ENCODE measurements at places on chromosomes 2 and 18.
A peak's percentile ranks its signal among the peaks of the same experiment; 100 is the strongest.

- no peak for DNase-seq
Observed at GRCh38 chr18:59150236-59150635, 10.6 kb downstream of the SEC11C start.

DNA sequence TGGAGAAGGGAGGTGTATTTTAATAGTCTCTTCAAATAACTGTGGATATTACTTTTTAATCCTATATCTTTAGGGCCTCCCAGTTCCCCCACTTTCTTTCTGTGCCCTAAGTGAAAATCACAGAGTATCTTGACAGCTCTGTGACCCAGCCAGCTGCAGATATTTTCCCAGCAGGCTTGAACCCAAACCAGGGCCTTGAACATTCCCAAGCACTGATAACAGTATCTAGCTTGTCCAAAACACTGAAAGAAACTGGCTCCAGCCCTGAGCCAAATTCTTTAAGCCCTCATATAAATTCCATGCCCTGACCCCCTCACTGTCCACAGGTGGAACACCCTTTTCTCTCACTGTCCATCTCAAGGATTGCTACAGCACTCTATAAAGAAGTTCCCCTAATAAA, 388.1 kb upstream of the CHAC2 start:
- no peak for DNase-seq

DNA sequence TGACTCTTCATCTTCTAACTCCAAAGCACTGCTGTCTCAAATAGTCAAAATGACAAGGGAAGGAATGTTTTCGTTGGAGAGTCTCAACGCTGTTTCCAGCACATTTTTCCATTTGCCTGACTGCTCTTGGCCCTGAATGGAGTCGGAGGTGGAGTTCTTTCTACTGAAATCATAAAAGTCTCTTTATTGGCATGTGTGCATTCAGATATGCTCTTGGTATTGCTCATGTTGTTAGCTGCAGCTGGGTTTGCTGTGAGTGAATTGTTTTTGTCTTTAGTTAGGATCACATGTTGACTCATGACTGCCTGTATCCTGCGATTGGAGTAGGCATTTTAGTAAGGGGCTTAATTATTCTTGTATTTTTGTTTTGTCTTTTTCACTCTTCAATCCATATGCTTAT, 16.8 kb downstream of the TMEM17 start:
- no peak for DNase-seq

- peak; percentile 99 for DNase-seq
Observed at GRCh38 chr2:219001577-219002394, 8.6 kb upstream of the CRYBA2 start.

GRCh38 chr2:196170606-196171247, 651 bp downstream of the STK17B start:
- peak; percentile 64 for DNase-seq

GRCh38 chr2:72579591-72580180, 246.1 kb downstream of the EXOC6B start:
- DNase-seq: peak; percentile 78

DNA sequence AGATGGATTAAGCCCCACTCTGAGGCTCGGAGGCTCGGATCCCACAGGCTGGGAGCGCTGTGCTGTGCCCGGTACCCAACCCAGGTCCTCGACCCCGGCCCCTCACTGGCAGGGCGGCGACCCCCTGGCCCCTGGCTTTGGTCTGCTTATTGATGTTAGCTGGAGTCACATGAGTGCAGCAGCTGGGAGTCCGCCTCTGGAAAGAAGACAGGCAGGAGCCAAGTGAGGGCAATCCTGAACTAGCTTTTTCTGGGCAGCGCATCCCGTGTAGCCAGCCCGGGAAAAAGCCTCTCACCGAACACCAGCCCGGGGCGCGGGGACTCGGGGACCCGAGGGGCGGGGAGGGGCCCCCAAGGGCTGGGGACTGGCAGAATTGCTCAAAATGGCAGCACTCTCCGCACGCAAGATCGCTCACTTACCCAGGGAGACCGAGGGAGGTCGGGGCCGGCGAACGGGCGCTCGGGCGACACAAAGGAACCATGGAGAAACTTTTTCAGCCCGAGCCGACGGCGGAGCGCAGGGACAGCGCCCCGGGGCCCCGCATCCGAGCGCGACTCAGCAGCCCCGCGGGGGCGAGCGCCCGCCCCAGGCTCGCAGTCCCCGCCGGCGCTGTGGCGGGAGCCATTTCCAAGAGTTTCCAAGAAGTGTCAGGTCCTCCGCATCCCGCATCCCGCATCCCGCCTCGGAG, 567 bp downstream of the TMEM200C start:
- peak; percentile 43 for DNase-seq

GRCh38 chr2:143177096-143177786, 48.0 kb downstream of the ARHGAP15 start:
- DNase-seq: peak; percentile 38

DNA sequence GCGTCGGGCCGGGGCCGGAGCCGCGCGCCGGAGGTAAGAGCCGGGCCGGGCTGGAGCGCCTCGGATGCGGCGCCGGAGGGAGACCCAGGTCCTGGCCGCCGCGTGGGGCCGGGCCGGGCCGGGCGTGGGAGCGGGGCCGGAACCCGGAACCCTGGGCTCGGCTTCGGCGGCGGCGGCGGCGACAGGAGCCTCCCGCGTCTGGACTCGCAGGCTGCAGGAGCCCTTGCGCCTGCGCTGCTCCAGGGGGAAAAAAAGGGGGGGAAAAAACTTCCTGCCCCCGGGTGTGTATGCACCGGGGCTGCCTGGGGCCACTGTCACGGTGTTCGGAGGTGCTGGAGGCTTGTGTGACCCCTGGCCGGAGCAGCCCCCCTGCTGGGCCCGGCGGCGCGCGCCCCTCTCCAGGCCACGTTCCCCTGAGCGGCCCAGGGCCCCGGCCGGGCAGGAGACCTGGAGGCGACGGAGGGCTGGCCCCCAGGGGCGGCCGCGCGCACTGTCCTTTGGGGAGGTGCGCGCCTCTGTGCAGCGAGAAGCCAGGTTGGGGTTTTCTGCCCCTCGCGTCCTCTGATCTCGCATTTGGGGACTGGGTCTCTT, 864 bp downstream of the KLHL29 start:
- peak; percentile 63 for DNase-seq

- peak; percentile 15 for DNase-seq
Observed at GRCh38 chr2:185567940-185568339, 170.7 kb upstream of the FSIP2 start.

DNA sequence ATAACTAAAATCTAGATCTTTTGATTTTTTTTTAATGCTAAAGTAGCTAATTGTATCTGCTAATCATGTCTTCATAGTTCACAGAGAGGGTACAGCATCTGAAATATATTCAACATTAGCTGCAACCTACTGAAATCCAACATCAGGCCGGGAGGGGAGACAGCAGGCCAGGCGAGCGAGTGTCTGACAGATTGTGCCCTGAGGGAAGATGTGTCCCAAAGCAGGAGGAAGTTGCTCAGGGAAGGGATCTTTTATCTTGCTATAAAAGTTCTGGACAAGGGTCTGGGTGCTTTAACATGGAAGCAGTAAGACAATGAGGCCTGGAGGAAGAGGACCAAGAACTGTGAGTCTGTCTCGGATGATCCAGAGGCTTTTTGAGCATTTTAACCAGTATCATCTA, 274.1 kb downstream of the AFF3 start:
- DNase-seq: no peak

- DNase-seq: no peak
Observed at GRCh38 chr2:42941633-42942176, 149.3 kb upstream of the HAAO start.

- DNase-seq: no peak
Observed at GRCh38 chr2:118813111-118813510, 34.3 kb downstream of the EN1 start.

GRCh38 chr2:68811364-68811763, 59.8 kb downstream of the BMP10 start:
- DNase-seq: no peak

DNA sequence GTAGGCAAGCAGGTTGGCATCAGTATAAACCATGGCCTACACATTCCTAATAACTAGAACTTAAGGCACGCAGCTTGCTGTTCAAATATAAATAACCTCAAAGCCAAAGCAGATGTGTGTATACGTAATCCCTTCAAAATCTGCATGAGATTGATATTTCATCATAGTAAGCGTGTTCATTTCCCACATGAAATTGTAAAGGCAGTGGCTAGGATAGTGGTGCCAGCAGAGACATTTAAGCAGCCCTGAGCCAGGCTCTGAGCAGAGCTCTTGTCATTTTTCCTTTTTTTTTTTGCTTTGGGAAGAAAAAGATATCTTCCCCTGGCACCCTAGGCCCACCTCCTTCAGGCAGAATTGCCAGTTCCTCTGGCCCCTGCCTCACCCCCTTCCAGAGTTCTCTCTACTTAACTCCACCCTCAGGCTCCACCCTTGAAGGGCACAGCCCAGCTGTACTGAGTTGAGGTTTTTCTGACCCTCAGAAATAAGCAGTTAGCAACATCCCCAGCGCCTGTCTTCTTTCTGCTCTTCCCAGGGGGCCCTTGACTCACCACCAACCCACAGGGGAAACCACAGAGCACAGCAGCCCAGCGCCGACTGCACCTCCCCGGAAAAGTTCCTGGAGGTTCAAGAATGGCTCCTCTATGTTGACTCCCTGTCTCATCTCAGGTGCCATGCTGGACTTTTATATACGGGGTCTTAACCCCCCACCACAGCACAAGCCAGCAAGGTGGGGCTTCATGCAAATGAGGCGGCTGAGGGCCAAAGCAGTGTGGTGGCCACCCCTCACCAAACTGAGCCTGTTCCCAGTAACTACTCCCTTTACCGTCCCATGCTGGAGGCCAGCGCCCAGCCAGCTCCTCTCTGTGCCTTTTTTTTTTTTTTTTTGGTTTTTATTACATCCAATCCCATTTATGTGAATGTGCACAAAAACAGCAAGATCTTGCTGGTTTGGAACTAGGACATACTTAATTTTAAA, 84.7 kb downstream of the EHD3 start:
- DNase-seq: no peak

GRCh38 chr2:126448611-126449010, 207.3 kb upstream of the GYPC start:
- DNase-seq: no peak

- DNase-seq: no peak
Observed at GRCh38 chr18:25186871-25187270, 165.1 kb downstream of the ZNF521 start.

DNA sequence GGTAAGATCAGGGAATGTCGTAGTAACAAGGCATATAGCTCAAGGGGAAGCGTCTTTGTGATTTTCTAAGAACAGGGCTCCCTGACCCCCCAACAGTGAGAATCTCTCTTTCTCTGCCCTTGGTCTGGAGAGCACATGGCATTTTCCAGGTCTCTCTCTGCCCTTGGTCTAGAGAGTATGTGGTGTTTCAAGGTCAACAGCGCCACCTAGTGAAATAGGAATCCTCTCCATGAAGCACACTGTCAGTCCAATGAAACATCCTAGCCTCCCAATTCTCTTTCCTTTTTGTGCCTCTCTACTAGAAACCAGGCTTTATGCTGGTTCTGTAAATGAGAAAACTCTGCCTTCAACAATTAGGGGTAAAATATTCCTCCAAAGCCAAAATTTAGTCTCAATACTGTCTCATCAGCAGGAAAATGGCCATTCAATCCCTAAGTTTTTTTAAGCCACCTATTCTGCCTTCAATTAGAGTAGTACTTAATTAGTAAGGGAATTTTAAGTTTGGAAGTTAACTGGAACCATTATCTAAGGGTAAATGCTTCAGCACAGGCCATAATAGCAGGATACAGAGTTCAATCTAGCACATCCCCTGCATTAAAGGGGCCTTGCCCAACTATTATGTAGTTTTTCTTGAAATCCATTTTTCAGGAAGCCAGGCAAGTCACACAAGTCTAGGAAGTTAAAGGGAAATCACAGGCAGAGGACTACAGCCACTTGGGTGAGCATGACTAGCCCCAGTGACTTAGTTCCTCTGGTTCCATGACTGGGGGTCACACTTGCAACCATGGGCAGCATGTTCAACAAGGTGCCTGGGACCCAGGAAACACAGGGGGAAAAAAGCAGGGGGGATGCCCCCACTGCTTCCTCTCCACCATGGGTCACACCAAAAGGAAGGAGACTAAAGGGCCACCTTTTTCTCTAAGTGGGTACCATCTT, 12.4 kb downstream of the DYM start:
- DNase-seq: peak; percentile 35

DNA sequence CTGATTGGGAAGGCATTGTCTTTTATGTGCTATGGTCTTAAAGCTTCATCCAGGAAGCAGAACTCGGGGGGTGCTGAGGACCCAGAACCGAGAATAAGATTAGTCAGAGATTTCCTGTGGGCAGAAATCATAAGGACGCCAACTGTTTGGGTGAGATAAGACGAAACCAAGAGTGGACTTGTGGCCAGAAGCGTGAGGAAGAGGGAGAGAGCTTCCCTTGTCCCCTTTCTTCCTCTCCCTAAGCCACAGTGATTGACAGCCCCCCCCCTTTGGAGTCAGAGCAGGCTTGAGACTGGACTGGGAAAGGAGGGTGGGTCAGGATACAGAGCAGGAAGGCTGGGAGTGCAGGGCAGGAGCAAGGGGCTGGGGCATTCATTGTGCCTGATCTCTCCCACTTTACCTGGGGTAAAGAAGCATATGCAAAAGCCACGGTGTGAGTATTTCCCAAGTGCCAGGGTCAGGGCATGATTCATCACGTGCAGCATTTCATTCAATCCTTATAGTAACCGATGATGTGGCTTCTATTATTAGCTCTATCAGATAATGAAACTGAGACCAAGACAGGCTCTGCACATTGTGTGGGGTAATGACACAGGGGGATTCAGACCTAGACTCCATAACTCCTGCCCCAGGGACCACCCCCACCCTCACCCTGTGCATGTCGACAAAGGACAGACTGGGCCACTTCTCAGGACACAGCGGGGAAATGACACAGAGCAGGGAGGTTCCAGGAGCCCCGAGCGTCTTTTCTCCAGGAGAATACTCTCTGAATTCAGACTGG, 3.0 kb upstream of the IL1RN start:
- no peak for DNase-seq

DNA sequence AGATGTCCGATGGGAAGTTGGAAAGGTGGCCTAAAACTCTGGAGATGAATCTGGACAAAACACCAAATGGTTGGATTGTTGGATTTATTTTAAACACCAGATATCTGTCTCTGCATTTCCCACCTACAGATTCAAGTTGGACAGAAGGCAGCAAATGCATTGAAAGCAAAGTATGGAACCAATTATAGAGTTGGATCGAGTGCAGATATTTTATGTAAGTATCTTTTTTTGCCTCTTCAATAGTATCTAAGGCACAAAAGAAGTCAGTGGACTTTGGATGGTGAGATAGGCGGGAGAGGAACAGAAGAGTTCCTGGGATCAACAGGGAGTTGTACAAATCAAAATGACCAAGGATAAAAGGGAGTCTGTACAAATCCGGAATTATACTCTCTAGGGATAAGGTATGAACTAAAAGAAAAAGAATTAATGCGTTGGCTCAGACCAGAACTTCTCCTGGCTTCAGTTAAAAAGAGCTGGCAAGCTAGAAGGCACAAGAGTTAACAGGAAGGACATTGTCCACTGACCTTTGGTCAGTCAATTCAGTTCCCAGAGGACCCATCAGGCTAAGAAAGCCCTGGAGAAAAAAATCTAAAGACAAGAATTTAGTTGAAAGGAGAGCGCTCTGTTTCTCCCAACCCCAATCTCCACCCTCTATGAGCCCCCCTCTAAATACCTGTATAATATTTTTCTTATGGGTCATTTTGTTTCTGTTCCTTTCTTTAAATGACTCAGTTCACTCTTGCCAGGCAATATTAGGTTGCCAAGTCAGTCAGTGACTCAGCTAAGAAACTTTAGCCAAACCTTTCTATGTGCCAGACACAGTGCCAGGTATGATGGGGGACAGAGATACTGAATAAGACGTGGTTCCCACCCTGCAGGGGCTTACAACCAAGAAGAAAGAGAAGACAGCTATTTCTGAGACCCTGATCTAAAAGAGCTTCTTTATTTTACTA, 29.1 kb downstream of the CPO start:
- DNase-seq: no peak
